T-cell (primary cell): ENCODE measurements at places on chromosomes 1 and 21. TPM values are rescaled to one million over a fixed set of nuclear protein-coding genes. Genes with fewer than 3 reads are reported as not detected.

Gene CCSAP
- 10.6 TPM for total RNA-seq

Gene ETNK2
- 4.2 TPM for total RNA-seq

Gene CD52
- 1,098 TPM for total RNA-seq

Gene MROH9
- total RNA-seq = not detected

Gene SAMSN1
- total RNA-seq = 45.4 TPM

Gene CAPZB
- 322 TPM for total RNA-seq

Gene AMPD1
- total RNA-seq = not detected

Gene RIMKLA
- 0.35 TPM for total RNA-seq

Gene IGSF9
- 0.06 TPM for total RNA-seq

Gene FCGR3A
- 43.9 TPM for total RNA-seq

Gene LIN28A
- 0.95 TPM for total RNA-seq

Gene CYYR1
- total RNA-seq = 0.26 TPM

Gene SYT11
- total RNA-seq = 19.8 TPM

Gene PDE9A
- 14.8 TPM for total RNA-seq

Gene C1orf226
- 0.09 TPM for total RNA-seq
